ENCODE measurements at places on chromosomes 13 and 19. TPM values are rescaled to one million over a fixed set of nuclear protein-coding genes. Genes with fewer than 3 reads are reported as not detected.

DNA sequence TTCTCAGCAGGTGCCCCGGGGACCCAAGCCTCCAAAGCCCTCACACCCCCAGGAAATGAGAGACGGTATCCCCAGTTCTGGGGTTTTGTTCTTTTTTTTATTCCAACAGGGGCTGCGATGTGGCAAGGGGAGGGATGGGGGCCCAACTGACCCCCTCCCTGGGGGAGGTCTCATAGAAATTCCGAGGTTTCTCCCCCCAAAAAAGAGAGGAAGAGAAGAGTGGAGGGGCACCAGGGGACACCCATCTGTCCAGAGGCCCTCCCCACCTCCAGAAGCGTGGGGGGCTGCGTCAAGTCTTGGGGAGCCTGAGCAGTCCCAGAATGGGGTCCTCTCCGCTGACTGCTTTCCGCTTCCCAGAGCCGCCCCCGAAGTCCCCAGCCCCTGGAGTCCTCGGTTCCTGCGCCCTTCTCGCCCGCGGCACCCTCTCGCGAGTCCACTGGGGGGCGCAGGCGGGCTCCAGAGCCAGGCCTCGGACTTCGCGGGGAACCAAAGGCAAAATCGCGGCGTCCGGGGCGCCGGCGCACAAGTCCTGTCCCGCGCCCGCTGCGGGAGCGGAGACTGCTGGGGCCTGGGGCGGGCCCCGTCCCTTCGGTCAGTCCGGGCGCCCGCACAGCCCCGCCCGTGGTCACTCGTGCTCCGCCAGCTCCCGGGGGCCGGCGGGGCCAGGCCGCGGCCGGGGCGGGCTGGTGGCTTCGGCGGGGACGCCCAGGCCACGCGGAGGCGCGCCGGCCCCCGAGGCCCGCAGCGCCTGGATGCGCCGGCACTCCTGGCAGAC, 4.4 kb upstream of the ATP1A3 start:
- no peak for DNase-seq

PLVAP gene
- 293 TPM for total RNA-seq

STXBP2 gene
- 60.4 TPM for total RNA-seq

C5AR1 gene
- total RNA-seq = 135 TPM

- DNase-seq = no peak
Measured at GRCh38 chr13:95497381-95497807, 55.1 kb upstream of the CLDN10 start.

C1QTNF9B gene
- total RNA-seq = not detected

EHD2 gene
- total RNA-seq = 327 TPM

DNA sequence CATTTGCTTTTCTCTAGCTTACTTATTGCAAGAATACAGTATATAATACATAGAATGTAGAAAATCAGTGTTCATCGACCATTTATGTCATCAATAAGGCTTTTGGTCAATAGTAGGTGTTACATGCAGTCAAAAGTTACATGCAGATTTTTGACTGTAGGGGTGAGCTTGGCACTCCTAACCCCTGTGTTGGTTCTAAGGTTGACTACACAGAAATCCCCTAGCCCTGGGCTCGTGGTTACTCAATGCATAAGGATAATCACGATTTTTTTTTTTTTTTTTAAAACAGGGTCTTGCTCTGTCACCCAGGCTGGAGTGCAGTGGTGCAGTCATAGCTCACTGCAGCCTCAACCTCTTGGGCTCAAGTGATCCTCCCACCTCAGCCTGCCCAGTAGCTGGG, 4.0 kb upstream of the NWD1 start:
- no peak for DNase-seq

LRCH1 gene
- total RNA-seq = 21.0 TPM

DNA sequence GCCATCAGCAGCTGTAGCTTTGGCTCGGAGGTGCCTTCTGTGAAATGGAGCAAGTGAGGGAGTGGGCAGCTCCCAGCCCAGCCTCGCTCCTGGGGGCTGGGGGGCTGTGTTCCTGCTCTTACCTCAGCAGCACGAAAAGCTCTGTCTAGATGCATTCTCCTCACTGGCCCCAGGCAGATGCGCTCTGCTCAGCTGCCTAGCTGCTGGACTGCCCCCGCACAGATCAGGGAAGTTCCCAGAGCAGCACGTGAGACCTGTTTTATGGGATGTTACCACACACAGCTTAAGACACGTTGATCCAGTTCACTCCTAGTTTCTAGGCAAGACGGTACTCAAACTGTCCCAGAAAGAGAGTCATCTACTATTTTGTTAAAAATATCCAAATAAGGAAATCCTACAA, 13.6 kb downstream of the LCP1 start:
- no peak for DNase-seq

All from mesenteric fat pad (tissue), 1 donor.